Stimulated activated CD4-positive, alpha-beta T cell treated with anti-CD3 and anti-CD28 coated beads, Interleukin-1b, Interleukin-23, amount 100 ng/mL, for 48 hours (primary cell): ENCODE measurements at places on chromosomes 11 and 22.
A peak's percentile ranks its signal among the peaks of the same experiment; 100 is the strongest.

GRCh38 chr11:105696000-105696399, 86.1 kb downstream of the GRIA4 start:
- DNase-seq, result no peak

DNA sequence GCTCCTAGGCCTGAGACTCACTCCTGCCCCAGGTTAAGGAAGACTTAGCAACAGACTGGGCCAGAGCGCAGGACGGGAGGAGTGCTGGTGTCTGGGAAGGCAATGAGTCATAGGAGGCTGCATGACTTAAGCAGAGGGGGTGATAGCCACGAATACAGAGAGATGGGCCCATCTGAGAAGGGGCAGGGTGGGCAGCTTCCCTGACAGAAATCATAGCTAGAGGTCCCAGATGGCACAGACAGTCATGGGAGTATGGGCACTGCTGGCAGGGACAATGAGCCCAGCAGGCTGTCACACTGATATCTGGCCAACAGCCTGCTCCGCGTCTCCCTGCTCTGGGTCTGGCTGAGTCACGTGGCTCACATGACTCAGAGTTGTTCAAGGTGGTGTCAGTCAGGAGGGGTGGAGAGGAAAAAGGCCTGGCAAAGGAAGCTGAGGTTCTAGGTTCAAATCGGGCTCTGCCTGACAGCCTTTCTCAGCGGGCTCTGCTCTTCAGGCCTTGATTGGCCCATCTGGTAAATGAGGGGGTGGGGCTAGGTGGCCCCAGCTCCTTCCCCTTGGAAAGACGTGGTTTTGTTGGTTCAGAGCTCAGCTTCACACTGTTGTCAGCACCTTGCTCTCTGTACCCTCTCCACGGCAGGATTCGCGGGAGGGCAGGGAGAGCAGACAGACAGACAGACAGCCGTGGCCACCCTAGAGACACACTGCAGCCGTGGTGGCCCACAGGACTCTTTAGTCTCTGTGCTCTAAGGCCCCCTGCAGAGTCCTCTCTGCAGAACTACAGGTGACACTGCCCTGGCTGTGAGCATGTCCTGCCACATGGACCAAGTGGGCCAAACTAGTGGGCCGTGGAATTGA, 47.8 kb downstream of the DBX1 start:
- no peak for DNase-seq

DNA sequence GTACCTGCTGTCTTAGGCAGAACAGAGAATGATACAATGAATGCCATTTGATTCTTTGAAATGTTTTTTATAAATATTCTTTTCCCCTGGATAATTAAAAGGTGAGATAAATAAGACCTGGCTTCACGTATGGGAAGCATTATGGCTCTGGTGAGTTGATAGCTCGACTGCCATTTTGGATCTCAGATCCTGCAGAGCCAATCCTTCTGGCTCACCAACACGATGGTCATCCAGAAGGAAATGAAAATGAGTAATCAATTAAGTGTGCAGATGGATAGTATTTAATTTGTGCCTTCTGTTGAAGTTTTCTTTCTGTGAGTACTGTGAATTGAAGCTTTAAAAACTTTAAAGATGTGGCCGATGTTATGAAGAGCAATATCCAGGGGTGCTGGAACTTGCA, 2.7 kb downstream of the TNRC6B start:
- no peak for DNase-seq

DNA sequence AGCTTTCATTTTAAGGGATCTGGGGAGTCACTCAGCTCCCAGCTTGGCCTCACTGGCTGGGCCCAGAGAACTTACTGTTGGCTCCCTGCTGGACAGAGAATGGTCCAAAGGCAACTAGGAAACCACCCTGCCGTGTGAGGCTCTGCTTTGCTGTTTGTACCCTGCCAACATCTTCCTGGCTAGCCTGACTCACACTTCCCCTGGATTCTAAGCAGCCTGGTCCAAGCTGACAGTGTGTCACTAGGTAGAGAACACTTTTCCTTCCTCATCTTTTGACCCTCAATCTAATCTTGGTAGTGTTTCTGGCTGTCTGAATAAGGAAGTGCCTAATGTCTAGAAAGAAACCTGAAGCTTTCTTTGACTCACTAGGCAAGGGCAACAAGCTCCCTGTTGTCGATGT, 76.7 kb downstream of the FAR1 start:
- no peak for DNase-seq

DNA sequence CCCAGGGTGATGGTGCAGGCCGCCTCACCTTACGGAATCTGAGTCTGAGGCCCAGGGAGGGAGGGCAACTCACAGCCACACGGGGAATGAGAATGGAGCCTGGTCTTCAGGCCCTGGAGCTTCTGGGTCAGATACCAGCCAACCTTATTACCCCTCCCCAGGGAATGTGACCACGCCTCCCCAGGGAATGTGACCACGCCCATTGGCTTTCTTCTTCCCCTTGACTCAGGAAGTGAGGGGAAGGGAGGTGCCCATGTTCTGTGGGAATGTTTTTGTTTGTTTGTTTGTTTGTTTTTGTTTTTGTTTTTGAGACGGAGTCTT, 57.5 kb upstream of the RBFOX2 start:
- no peak for DNase-seq

- DNase-seq, result no peak
Observed at GRCh38 chr11:8063324-8063723, 17.7 kb upstream of the TUB start.

- DNase-seq, result no peak
Observed at GRCh38 chr11:7347611-7348431, 96.1 kb downstream of the SYT9 start.

DNA sequence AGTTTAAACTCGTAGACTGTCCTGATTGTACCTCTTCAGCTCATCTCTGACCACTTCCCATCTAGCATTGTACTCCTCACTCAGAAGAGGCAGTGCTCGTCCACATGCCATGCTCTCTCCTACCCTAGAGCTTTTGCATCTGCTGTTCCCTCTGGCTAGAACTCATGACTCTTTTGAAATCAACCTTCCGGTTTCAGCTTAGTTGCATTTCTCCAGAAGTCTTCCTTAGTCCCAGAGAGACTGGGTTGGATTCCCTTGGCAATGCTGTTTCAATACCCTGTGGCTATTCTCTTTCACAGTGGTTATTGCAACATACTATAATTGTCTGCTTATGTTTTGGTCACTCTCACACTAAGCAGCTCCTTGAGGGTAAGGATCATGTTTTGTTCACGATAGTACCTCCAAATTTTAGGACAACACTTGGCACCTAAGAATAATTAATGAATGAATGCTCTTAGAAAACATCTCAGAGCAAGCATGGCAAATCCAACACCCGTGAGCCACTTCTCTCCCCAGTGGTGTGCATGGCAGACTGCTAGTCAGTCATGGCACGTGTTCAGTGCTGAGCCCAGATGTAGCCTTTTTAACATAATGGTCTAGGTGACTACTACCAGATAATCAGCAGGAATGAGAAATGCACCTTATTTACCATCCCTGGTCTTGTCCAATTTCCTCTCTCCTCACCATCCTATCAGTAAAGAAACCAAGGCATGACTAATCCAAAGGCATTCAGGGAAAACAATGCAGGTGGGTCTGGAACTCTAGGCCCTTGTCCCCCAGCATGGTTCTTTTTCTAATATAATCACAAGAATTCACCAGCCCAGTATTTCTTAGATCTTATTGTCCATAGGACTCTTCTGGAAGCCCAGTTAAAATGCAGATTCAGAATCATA, 14.5 kb downstream of the SEPTIN3 start:
- DNase-seq, result no peak

- DNase-seq, result peak; percentile 72
Observed at GRCh38 chr11:65492637-65493366, 6.0 kb upstream of the MALAT1 start.

DNA sequence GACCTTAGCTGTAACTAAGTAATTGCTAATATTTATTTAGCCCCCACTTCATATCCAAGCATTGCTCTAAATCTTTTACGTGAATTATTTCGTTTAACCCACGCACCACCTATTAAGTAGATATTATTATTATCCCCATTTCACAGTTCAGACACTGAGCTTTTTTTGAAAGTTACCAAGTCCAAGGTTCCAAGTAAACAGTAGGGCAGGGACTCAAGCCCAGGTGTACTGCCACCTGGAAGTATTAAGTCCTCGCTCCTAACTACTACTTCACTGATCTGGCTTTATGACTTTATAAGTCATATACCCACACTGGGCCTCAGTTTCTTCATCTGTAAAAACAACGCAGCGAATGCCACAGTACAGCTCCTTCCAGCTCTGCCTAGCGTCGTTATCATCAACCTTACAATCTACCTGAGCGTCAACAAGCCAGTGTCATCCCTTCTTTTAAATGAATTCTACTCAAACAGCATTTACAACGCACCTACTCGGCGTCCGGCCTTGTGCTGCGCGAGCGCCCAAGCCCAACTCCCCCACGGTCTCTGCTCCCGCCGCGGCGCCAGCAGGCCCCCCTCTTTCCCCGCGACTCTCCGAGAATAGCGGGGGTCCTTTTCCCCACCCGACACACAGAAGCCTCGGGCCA, 624 bp downstream of the TMEM41B start:
- DNase-seq, result no peak

DNA sequence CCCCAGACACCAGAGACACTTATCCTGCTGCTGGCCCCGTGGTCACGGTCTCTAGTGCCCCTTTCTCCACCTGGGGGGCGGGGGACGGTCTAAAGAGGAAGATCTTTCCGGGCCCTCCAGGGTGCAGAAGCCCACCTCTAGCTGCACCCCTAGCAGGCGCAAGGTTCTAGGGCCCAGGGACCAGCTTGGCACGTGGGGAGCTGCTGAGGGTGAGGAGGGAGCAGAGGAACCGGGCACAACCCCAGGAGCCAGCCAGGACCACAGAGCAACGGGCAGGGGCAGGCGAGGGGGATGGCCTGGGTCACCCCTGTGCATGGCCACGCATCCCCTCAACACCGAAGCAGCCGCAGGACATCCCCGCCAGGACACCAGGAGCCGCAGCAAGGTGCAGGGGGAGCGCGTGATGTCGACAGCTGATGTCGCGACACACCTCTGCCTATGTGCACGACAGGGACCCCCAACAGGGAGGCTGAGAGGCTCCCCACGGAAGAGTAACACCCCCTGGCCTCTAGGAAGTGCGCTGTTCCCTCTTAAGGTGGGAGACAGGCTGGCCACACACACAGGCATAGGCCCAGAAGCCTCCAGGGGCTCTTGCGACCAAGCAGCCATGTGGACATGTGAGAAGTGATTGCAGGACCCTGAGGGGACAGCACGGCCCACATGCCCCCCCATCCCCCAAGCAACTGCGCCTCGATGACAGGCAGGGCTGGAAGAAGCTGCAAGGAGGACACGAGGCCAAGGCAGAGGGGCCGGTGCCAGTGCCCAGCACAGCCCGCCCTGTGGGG, 5.1 kb downstream of the LRFN4 start:
- DNase-seq, result no peak

- DNase-seq, result no peak
Observed at GRCh38 chr11:28417601-28418323, 309.6 kb downstream of the METTL15 start.

DNA sequence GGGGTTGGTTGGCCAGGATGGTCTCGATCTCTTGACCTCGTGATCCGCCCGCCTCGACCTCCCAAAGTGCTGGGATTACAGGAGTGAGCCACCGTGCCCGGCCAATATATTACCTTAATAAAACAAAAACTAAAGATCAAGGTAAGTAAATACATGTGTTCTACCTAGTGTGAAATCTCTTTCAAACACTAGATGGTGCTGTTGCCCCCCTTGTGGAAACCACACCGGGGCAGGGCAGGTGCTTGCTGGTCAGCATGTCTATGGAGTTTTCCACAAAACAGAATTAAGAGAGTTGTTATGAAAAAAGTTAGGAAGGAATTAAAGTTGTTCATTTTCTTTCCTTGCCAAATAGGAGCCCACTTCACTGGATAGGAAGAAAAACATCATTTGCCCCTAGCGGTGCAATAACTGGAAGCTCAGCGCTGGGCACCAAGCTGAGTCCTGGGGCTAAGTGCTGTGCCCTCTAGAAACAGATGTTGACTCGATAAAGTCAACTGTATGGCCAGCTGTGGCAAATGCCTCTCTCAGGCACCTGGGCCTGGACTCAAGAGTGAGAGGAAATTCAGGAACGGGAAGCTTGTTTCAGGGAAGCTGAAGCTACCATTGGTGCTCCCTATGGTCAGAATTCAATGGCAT, 6.3 kb upstream of the KCNJ5 start:
- DNase-seq, result peak; percentile 53

- no peak for DNase-seq
Observed at GRCh38 chr11:1853376-1854131, 670 bp downstream of the LSP1 start.

- no peak for DNase-seq
Observed at GRCh38 chr11:69496631-69497220, 15.3 kb downstream of the LINC01488 start.

GRCh38 chr11:123519055-123519796, 89.2 kb downstream of the GRAMD1B start:
- no peak for DNase-seq

DNA sequence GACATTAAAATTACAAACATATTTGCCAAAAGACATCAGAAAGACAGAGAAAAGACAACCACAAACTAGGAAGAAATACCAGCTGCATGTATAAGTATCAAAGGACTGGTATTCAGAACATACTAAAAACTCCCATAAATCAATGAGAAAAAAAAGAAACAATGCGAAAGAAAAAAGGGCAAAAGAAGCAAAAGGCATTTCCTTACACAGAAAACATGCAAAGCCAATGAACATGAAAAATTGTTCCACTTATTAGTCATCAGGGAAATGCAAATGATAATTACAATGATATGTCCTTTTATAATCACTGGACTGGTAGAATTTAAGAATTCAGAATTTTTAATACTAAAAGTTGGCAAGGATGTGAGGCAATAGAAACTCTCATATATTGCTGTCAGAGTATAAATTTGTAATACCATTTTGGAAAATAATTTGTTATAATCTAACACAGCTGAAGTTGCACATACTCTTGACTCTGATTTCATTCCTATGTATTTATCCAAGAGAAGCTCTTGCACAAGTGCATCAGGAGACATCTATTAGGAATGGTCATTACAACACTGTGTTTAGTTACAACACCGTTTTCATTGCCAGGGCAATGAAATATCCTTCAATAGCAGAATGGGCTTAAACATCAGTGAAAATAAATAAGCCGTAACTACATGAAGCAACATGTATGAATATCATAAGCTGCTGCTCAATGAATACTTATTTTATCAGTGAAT, 279.7 kb downstream of the SWAP70 start:
- DNase-seq, result no peak

- DNase-seq, result no peak
Observed at GRCh38 chr11:117821431-117821830, 3.1 kb downstream of the FXYD2 start.

GRCh38 chr11:115087791-115088190, 409.5 kb downstream of the NXPE2 start:
- no peak for DNase-seq

- no peak for DNase-seq
Observed at GRCh38 chr11:9172389-9172788, 81.0 kb upstream of the SCUBE2 start.

- peak; percentile 46 for DNase-seq
Observed at GRCh38 chr11:93054881-93055280, 85.4 kb downstream of the MTNR1B start.
